BE2C (cell line): ENCODE measurements at places on chromosomes 11 and 22.

GRCh38 chr11:109940816-109941215 is 152.4 kb upstream of the ZC3H12C start:
- DNase-seq: no peak

GRCh38 chr11:64637334-64638017 is 46.5 kb downstream of the SLC22A12 start:
- no peak for DNase-seq

DNA sequence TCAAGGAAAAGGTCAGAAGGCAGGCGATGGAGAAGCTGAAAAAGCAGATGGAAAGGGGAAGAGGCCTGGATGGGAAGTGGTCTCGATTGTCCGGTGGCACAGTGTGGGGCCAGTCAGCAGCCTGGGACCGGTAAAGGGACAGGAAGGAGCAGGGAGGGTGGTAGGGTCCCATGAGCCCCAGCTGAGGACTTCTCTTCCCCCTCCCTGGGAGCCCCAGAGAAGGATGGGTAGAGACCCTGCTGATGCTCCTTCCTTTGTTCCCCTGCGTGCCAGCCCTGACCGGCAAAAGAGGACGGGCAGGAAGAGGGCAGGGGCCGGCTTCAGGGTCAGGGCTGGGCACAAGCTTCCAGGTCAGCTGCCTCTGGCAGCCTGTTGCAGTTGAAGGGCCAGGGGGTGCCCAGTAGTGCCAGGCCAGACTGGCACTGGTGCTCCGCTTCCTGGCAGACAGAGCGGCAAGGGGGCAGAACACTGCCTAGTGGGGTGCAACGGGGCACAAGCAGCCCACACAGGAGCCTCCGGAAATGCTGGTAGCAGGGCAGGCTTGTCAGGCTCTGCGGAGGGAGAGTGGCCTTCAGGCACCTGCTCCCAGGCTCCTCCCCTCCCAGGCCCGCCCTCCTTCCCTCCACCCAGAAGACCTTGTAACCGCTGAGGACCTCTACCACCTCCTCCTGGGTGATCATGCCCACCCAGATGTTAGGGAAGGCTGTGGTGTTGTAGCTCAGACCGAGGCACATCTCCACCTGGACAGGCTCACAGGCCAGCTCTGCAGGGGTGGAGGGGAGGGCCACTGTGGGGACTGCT is 739 bp upstream of the C1QTNF5 start:
- DNase-seq: no peak

DNA sequence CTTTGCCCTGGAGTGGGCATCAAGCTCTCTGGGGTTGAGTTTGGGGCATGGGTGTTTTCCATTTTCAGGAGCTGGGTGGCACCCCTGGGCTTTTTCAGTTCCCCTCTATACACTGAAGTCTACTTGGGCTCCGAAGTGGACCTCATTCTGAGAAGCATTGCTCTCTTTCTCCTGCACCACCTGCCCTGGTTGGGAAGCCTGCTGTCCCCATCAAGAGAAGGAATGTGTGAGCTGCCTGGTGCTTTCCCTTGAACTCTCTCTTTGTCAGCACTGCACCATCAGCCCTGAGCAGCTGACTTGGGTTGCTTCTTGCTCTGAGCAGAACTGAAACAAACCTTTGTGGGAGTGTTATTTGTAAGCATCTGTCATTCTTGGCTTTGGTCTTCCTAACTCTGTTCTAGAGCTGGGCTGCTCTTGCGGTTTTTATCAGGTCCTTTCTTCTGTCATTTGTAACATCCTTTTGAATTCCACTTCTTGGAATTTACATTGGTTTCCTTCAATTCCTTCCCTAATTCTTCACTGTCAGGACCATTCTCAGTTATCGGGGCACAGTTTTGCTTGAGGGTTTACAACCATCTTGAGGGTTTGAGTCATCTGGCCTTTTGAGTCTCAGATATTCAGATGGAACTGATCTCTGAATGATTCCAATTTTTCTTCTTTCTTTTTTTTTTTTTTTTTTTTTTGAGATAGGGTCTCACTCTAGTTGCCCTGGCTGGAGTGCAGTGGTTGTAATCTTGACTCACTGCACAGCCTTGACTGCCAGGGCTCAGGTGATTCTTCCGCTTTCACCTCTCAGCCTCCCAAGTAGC is 20.5 kb downstream of the UBE2L3 start:
- no peak for DNase-seq

DNA sequence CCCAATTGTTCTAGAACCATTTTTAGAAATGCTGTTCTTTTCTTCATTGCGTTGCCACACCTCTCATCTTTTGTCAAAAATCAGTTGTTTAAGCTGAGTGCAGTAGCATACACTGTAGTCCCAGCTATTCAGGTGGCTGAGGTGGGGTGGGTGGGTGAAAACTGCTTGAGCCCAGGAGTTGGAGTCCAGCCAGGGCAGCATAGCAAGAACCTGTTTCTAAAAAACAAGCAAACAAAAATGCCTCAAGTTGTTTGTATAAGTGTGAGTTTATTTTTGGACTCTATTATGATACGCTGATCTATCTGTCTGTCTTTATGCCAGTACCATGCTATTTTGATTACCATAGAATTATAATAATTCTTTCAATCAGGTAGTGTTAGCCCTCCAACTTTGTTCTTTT is 62.5 kb upstream of the RRM1 start:
- no peak for DNase-seq

DNA sequence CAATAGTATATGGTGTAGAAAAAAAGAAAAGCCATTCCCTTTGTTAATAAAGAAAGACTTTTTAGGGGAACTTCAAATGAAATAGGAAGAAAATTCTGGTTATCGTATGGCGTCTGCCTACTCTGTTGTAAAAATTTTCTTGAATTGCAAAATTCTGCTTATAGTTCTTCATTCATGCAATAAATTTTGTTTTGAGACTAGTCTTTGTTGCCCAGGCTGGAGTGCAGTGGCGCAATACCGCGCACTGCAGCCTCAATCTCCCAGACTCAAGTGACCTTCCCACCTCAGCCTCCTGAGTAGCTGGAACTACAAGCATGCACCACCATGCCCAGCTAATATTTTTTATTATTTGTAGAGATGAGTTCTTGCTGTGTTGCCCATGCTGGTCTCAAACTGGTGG is 5.8 kb downstream of the DDIAS start:
- no peak for DNase-seq

GRCh38 chr11:97033178-97033577 is 643.4 kb downstream of the JRKL start:
- DNase-seq: no peak

DNA sequence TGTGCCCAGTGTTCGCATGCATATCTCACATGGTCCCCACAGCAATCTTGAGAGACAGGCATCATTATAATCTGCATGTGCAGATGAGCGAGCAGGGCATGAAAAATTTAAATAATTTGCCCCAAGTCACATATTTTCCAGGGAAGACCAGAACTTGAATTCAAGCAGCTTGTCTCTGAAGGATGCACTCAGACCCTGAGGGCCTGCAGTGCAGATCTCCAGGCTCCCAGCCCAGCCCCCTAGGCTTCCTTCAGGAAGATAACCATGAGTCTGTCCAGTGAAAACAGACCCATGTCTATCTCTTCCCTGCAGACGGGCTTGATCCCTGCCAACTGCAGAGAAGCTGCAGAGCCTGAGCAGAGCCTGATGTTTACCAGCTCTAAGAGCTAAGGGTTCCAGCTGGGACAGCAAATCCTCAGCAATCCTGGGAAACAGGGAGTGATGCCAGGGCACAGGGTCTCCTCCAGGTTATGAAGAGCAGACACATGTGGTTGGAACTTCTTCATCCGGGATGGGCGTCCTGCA is 55.1 kb downstream of the NAV2 start:
- peak; percentile 51 for DNase-seq

- DNase-seq: no peak
These were observed 537.4 kb upstream of the B3GAT1 start for GRCh38 chr11:134949121-134950090.

DNA sequence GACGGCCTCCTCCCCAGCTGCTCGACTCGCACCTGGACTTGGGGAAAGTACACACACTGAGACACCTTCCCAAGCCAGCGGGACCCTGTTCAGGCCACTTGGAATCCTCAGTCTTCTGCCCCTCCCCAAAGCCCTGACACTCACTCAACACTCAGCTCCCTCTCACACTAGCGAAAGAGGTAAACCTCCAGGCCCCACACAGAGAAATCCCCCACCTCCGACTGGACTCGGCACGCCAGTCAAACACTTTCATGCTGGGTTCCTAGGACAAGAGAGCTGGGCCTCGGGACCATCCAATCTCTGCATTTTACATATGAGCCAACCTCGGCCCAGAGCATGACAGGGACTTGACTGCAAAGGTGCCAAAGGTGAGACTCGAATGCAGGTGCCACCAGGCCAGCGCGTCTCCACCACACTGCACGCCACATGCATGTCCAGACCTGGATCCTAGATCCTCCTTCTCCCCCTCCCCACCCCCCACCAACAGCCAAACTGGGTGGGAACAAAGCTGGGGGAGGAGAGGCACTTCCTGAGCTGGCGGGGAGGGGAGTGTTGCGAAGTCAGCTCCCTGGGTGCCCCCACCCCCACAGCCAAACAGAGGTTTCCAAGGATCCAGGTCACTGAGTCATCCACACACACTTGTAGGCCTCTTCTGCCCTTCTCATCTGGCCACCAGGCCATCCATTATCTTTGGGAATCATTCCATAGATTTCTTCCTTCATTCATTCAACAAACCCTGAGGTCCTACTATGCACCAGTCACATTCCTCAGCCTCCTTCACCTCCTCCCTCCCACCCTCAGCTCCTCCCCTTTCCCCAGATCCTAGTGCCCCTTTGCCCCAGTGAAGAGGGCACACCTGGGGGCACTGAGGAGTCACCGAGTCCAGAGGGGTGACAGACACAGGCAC is 10.7 kb upstream of the CD5 start:
- DNase-seq: no peak

DNA sequence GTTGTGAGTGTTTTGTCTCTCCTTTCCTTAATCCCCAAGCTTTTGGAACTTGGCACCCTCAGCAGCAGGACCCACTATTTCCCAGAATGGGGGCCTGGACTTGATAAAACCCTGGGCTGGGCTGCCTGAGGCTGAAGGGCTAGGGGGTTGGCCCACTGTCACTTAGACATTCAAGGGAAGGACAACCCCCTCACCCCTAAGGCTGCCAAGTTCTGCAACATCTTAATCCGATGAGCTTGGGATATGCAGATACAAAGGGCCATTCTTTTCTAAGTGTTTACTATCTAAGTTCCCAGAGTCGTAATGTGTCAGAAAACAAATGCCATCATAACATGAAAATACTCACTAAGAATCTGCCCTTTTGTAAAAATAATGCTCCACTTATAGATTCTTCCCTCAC is 42.9 kb downstream of the IRAG1 start:
- no peak for DNase-seq

DNA sequence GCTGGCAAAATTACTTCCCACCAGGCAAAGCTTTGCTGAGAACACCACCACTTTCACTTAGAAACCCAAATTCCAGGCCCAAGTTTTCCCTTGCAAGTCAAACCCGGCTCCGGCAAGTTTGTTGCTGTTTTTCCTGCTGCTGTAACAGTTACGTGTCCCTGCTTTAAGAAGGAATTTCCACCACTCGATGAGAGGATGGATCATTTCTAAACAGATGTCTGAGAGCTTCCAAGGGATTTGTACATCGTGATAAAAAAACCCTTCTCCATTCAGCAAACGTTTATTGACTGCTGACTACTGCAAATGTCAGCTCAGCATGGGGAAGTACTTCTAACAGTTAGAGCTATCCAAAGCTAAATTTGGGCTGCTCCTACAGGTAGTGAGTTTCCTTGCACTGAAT is 19.7 kb downstream of the P2RX3 start:
- no peak for DNase-seq

DNA sequence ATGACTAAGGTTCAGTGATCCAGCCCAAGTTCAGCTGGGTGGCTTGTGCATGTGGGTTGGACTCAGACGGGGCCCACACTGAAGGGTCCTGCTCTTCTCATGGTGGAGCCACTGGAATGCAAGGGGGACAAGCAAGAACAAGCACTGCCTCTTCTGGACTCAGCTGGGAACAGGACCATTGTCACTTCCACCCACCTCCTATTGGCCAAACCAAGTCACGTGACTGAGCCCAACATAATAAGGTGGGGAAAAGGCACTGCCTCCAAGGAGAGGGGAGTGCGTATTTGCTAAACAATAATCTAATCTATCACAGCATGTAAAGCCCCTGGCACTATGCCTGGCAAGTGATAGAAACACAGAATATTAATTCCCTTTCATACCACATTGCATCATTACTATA is 87.1 kb downstream of the CHST1 start:
- DNase-seq: no peak

DNA sequence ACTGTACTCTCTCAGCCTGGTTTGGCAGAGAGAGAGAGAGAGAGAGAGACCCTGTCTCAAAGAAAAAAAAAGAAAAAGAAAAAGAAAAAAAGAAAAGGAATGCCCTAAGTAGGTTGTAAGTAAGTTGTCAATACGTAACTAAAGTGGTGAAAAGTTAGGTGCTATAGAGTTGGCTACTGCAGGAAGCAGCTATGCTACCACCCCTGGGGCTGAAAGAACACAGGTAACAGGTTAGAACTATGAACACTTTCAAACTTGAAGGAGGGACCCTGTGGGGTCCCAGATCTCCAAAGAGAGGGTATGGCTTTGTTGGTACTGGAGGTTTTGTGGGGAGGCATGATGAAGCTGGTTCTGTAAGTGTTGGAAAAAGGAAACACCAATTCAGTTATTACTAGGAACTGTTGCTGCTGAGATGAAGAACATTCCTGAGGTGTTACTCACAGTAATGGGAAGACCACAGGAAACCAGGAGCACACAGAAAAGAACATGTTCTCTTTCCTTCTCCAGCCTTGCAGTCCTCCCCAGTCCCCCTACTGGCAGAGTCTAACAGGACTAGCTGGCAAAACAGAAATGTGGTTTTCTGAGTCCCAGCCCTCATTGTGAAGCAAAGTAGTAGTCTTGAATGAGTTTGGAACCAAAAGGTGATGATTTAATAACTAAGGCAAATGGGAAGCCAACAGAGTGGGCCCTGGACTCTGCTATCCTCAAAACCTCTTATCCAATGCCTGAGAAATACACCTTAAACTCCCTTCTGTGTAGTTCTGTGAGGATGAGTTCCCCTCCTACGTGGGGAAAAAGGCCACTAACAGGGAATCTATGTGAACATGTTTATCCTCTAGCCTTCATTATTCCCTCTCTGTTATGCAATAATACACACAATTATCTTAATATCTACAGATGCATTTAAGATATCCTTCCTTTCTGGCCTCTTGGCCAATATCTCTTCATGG is 427.0 kb upstream of the DDI1 start:
- no peak for DNase-seq

- DNase-seq: no peak
These were observed 148.8 kb downstream of the FEZ1 start for GRCh38 chr11:125347261-125347585.

DNA sequence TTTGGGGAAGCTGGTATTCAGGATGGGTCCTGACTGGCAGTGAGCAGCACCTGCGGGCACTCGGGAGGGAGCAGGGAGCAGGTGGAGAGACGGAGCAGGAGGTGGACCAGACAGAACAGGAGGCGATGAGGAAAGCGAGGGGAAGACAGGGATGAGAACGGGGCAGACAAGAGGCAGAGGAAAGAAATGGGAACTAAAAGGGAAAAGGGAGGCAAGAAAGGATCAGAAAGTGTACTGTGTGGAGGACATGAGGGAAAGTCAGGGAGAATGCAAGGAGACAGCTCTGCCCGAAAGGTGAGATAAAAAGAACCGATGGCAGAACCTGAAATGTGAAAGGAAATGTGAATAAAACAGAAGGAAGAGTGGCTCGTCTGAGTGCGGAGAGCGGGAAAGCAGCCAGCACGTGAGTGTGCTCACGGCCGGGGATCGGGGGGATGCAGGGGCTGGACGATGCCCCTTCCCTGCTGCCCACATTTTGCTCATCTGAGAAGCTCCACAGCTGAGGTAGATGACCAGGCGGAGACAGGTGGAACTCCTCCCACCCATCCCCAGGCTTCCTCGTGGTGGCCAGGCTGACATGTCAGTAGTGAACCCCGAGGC is 494.4 kb upstream of the B3GAT1 start:
- DNase-seq: no peak
